Esophagus muscularis mucosa (tissue), 4 donors: ENCODE measurements at places on chromosomes 12 and 14.

- DNase-seq = no peak
These were observed 2.8 kb downstream of the GLI1 start for GRCh38 chr12:57462251-57462911.

DNA sequence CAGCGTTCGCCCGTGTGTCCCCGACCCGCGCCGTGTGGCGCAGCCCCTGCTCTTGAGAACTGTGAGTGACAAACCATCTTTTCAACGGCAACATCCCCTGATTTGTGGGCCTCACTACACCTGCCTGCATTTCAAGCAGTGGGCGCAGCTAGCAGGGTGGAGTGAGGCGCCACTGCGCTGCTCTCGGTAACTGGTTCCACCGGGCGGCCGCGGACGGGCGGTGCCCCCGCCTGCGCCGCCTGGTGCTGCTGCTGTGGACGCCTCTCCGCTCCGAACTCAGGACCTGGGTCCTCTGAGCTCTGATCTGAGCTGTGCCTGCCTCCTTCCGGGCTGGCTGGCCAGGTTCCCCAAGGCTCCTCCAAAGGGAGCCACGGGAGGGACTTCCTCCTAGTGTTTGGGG is 5.9 kb upstream of the DEGS2 start:
- no peak for DNase-seq

DNA sequence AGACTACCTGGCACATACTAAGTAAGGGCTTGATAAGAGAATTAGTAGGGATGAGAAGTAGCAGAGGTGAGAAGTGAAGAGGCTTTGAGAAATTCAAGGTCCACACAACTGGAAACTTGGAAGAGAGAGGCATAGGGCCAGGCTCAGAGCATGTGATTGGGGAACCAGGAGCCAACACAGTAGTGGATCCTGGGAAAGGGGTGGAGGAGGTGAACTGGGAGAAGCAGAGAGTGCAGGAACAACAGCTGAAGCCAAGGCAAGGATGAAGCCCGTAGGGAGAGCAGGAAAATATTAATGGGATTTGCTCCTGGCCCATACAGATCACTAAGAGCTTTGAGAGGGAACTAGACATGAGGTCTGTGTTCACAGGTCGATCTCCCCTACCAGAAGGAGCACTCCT is 1.4 kb upstream of the ITGB7 start:
- no peak for DNase-seq

- no peak for DNase-seq
These were observed 34.9 kb downstream of the OR4N2 start for GRCh38 chr14:19838433-19838832.

GRCh38 chr12:121801595-121802484 is 2.0 kb upstream of the SETD1B start:
- DNase-seq = no peak

DNA sequence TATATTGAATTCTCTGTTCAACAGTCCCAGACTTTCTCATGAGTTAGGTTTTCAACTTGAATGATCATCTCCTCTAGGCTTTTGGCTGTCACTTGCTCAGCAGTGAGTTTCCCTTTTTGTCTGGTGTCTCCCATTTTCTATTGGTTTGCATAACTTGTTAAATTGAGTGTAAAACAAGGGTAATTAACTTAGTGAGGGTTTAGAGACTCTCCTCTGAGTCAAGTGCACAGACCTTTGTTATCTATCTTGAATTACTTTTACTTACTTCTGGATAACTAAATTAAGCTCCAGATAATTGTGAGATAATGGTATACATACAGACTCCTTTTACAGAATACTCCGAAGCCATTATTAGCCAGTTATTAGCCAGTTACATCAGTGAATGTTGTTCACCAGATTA is 22.0 kb downstream of the MLXIP start:
- DNase-seq = no peak

GRCh38 chr14:33979613-33980276 is 28.9 kb upstream of the EGLN3 start:
- peak; percentile 84 for DNase-seq

DNA sequence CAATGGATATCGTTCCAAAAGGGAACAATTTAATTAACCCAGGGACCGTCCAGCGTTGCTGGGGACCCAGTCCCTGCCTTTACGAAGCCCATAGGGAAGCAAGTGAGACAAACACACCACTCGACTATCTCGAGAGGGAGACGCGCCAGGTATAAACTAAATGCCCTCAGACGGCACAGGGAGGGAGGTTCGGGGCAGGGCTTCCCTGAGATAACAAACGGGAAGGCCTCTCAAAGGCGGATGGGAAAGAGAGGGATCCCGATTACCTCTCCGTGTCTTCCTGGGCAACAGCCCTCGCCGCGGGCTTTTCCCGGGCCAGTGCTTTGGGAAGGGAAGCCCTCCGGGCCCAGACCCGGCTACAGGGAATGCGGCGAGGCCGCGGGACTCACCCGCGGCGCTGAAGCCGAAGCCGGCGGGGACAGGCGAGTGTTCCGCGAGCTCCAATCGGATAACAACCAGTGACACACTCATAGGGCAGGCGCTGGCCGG is 390 bp downstream of the BRAP start:
- no peak for DNase-seq

- no peak for DNase-seq
These were observed 16.5 kb upstream of the CMAS start for GRCh38 chr12:22029491-22029890.

DNA sequence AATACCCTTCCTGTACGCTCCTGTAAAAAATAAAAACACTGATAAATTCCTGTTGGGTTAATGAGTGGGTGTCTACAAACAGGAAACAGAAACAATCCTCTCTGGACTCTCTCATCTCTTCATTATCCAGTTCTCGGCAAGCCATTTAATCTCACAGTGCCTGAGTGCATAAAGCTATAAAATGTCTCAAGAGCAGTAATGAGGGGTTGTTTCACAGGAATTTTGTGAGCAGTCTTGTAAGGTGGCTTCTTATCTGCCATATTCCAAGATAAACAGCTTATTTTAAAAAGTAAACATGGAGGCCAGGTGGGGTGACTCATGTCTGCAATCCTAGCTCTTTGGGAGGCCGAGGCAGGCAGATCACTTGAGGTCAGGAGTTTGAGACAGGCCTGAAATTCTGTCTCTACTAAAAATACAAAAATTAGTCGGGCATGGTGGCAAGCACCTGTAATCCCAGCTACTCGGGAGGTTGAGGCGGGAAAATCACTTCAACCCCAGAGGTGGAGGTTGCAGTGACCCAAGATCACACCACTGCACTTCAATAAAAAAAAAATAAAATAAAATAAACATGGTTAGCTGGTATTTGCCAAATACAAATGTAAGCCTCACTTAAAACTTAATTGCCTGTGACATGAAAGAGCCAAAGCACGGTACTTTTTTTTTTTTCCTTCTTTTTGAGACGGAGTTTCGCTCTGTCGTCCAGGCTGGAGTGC is 54.0 kb downstream of the CLIP1 start:
- DNase-seq = no peak

DNA sequence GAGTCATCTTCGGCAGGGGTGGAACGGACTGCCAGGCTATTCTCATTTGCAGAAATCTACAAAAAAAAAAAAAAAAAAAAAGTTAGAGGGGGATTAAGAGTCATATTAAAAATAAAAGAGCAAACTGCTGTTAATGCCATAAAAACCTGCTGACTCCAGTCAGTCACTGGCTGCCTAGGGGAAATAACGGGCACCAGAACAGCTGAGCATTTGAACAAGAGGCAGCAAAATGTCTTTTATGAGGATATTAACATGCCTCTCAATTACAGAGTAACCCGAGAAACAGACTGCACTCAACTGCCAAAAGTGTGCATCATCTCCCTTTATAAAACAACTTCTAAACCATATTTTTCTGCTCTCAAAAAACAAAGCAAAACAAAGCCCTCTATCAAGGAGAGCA is 28.7 kb upstream of the CERS5 start:
- DNase-seq = no peak

GRCh38 chr12:59660148-59660547 is 64.3 kb downstream of the SLC16A7 start:
- no peak for DNase-seq

- no peak for DNase-seq
These were observed 18.0 kb upstream of the APPL2 start for GRCh38 chr12:105253866-105254513.

GRCh38 chr14:102525219-102525928 is 15.8 kb upstream of the ANKRD9 start:
- DNase-seq = no peak

DNA sequence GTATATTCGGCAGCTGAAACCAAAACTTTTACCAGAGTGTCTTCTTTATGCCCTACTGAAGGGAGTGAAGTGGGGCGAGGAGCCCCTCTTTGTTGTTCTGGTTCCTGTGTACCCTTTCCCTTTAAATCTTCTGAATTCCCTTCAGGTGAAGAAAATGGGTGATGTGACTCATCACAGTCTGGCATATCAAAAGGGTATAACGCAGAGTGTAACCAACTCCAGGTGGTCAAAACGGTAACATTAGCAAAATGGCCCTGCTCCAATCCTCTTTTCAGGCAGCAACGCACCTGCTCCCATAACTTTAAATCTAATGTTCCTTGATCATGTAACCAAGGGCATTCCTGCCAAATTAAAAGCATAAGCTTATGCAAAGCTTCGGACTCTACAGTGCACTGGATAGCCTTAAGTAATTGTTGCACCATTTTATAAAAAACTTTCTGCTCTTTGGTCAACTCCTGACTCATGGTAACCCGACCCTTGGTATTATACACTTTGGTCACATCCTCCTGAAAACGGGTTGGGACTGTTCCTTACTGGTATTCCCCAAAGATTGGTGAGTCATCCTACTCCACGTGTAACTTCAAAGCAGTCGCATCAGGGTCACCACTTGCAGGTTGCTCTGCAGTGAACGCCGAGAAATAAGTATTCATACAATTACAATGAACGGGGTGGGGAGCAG is 83.1 kb downstream of the KCNMB4 start:
- no peak for DNase-seq

DNA sequence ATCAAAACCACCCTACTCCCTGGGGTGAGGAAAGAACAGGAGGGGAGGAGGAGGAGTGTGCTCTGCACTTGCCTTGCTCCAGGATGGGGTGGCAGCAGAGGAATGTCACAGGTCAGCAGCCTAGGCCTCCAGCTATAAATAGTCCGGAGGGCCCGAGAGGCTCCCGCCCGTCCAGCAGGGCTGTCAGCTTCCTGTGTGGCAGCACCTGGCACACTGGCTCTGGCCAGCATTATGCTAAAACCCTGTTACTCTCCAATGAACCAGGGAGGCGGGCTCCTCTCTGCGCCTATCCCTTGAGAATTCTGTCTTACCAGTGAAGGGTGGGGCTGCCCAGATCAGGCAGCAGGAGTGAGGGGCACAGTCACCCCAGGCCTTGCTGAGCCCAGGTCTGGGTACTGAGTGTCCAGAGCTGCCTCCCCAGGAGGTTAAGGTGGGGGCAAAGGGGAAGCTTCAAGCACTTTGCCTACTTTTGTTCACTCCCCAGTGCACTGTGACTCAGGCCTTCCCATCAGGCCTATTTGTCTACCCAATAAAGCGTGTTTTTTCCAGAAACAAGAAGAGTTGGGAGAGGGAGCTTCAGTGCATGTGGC is 1.2 kb upstream of the COX14 start:
- DNase-seq = no peak

DNA sequence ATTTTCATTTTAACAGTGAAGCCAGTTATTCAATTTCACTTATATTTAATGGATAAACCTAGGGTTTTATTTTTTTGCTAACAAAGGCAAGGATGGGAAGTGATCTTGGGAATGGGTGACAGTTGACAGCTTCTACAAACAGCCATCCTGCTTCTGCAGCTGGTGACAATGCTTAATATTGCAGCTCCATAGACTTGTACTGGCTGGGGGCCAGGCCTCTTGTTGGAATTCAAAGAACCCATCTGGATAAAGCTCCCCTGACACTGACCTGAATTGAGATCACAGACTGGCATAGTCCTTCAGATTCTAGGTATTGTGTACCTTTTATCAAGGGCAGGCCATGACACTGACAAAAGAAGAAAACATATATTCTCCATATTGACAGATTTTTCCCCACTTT is 664.6 kb upstream of the FOXG1 start:
- no peak for DNase-seq
